Stimulated activated CD8-positive, alpha-beta memory T cell treated with anti-CD3 and anti-CD28 coated beads, Interleukin-4, amount 100 ng/mL, for 4 hours (primary cell): ENCODE measurements at places on chromosomes 13 and 19.

DNA sequence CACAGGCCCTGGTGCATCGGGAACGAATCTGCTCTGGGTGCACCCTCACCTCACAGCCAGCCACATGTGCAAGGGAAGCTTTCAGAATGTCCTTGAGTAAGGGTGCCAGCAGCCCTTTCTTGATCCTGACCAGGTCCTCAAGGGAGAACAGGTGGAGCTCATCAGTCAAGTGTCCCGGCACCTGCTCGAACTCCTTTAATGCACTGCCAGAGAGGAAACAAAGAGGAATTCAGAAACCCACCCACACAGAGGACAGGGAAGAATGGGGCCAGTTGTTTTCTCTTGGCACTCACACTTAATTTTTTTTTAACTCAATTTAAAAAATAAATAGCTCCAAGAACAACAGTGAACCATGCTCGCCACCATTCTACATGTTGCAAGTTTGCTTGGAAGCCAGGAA lies 41.7 kb downstream of the RUBCNL start:
- DNase-seq, result no peak

GRCh38 chr13:44899967-44900366 lies 89.3 kb downstream of the NUFIP1 start:
- DNase-seq, result no peak

DNA sequence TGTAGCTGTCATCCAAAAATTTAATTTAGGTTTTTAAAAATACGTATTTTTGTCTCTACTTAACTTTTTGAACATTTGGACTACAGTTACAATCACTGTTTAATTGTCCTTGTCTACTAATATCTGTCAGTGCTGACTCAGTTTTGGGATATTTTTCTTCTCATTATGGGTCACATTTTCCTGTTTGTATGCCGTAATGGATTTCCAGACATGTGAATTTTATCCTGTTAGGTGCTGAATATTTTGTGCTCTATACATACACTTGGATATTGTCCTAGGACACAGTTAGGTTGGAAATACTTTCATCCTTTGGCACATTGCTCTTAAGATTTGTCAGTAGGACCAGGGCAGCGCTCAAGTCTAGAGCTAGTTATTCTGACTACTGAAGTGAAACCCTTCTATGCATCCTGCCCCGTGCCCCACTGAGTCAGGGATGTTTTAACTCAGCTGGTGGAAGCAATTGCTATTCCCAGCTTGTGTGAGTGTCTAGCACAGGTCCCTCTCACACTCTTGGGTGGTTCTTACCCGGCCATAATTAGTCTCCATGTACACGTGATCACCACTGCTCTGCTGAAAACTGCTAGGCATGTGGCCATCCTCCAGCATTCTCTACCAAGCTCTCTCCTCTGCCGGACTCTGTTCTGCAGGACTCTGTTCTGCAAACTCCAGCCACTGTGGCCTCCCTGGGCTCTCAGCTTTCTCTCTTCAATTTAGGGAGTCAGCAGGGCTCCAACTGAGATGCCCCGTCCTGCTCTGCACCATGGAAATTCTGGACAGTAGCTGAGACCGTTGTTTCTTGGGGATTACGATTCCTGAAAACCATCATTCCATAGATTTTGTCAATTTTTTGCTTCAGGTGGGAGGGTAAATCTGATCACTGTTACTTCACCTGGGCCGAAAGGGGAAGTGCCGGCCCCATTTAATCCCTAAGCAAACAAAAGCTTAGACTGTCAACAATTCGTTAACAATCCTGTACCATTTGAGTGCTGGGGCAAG lies 11.1 kb downstream of the PROZ start:
- no peak for DNase-seq

GRCh38 chr19:39846678-39847486 lies 703 bp upstream of the FBL start:
- DNase-seq, result no peak

GRCh38 chr13:103130681-103131210 lies 64.5 kb upstream of the SLC10A2 start:
- no peak for DNase-seq

- no peak for DNase-seq
These were observed 710.9 kb downstream of the PCDH9 start for GRCh38 chr13:66519259-66519658.
